ENCODE measurements at places on chromosomes 7 and 10.

DNA sequence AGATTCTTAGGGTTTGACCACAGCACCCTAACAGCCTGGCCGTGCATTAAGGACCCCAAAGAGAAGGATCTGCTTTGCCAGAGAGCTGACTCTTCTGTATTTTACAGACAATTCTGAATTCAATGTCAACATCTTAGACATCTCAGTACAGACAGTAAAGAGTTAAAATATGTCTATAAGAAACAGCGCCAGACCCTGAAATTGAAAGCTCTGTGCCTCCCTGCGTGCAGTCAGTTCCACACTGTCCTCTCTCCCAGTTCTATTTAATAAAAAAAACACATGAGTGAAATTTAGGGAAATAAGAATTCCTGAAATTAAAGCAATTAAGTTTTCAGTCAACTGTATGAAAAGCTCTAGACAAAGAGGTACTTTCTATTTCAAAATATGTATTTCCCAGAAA lies 45.1 kb downstream of the MET start:
- DNase-seq, result no peak

DNA sequence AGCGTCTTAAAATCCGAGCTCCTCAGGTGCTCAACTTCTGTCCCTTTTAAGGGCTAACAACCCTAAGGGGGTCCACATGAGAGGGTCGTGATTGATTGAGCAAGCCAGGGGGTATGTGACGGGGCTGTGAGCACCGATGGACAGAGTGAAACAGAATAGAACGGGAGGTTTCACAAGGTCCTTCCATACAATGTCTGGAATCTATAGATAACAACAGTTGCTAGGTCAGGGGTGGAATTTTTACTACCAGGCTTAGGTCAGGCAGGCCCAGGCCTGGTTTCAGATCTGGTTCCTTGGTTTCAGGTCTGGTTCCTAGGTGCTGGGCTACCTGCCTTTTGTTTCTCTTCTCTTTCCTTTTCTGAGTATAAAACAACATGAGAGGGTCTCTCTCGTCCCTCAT lies 80.9 kb downstream of the PTN start:
- no peak for DNase-seq

DNA sequence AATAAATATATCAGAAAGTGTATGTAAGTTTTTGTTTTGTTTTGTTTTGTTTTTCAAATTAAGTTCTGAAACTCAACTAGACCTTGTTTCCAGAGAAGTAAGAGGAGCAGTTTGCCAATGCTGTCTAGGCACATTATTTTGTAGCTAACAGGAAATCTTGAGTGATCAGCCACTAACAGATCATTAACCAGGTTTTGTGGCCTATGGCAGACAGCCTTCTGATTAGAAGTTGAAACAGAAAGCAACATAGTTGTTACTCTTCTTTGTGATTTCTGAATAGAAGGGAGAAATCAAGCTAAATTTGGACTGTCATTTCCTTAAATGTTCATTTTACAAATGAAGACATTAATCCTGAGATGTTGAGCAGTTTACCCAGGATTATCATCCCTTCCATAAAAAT lies 142.6 kb downstream of the PLXDC2 start:
- DNase-seq, result no peak

GRCh38 chr7:80841423-80841955 lies 77.4 kb downstream of the SEMA3C start:
- DNase-seq, result no peak

DNA sequence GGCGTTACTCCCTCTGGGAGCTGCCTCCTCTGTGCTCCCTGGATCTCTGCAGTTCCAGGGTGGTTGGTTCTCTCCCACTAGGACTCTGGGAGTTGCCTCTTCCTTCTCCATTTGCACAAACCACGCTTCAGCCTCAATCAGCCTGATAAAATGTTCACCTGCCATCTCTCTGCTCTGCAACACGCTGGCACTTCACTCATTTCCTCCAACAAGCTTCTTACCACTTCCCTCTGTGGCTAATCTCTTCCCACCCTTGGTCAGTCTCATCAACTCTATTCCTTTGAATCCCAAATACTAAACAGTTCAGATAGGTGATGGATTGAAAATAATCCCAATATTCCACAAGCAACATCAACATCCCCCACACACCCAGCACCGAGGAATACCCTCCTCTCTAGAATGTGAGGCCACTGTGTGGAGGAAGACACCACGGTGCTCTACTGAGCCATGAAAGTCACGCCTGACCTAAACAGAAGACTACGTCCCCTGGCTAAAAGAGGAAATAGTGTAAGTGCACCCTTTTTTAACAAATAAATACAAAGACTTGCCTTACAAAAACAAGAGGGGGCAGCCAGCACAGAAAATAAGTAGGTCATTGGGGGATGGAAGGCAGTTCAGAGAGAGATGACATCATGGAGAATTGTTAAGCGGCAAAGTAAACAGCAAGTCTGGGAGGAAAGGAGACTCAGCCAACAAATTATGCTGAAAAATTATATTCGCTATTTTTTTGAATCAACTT lies 1.9 kb upstream of the FAM170B start:
- DNase-seq, result no peak

DNA sequence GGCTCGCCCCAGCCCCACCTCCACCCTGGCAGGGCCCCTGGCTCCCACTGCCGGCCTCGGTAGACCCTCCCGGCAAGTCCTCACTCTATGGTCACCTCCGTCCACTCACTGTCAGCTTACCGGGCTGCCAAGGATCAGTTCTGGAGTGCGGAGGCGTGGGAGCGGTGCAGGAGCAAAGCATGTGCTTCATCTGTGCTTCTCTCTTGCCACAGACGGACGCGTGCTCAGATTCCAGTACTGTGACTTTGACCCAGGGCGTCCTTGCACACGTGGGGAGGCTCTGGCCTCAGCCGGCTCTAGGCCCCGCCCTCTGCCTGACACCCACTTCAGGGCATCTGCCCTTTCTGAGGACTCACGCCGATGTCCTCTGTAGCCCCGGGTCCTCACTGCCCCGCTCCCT lies 547.5 kb upstream of the FOXK1 start:
- DNase-seq, result no peak

DNA sequence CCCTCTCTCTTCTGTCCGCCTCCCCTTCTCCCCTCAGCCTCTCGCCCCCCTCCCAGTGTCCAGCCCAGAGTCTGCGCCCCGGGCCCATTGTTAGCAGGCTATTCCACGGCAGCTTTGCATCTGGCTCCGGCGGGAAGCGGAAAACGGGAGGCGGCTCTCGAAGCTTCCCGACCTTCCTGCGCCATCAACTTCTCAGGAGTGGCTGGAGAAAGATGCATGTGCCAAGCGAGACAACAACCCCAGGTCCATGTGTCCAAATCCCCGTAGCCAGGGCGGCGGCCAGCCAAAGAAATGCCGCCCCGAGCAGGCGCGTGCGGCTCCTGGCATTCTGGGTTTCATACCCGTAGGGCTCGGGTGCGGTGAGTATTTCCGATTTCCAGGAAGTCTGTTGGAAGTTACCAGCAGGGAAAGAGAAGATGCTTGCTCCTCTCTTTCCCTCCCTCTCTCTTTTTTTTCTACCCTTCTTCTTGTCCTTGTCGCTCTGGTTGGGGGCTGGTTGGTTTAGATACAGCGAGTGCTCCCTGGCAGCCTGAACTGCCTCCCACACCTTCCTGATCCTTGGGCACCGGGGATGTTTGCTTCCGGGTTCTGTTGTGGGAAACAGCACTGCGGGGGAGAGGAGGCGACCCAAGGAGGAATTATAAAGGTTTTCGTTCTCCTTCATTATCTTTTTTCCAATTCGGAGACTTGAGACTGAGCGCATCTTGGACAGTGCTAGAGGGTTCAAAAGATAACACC lies 1.2 kb upstream of the HOXA2 start:
- DNase-seq, result no peak

DNA sequence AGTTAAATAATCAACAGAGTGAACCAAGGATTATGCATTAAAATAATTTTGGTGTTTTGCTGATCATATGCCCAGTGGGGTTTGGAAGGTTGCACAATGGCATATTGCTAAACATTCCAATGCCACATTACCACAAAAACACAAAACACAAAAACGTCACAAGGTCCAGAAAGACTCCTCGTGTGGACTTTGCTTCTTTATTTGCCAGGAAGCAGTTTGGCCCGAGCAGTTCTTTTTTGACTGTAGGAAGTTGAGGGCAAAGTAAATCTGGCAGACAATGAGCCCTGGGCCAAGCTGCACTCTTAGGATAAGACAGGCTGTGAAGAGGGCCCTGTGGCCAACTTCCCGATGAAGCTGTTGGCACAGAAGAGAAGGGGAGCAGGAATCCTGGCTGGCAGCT lies 39.2 kb upstream of the SLC35B4 start:
- no peak for DNase-seq

DNA sequence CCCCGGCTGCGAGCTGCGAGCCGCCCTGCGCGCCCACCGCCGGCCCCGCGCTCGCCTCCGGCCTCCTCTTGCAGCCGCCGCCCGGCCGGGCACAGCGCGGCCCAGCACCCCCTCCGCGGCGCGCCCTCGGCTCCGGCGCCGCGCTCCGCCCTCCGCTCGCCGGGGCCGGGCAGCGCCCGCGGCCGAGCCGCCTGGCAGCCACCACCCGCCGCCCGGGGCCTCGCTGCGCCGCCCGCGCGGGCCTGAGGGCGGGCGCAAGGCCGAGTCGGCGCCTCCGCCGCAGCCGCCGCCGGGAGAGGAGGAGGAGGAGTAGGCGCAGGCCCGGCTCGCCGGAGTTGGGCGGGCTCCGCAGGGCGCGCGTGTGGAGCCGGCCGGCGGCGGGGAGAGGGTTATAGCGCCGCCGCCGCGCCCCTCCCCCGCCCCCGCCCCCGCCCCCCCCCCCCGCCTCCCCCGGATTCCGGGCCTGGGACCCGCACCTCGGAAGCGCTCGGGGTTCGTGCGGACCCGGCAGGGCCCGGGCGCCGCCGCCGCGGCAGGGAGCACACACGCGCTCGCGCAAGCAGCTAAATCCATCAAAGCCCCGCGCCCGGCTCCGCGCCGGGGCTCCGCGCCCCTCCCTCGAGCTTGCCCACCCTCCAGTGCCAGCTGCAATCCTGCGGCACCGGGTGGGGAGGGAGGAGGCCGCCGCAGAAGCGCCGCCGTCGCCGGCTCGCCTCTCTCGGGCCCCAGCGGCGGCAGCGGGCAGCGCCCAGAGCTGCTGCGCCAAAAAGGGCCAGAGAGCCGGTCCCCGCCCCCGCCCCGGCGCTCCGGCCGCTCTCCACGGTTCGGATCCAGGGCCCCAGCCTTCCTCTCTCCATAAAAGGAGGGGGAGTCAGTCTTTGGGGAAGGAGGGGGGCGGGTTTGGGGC lies at the start of gene PDGFA:
TSS of gene PDGFA (minus strand) at position 363 of the 907 bp plus-strand sequence. CDS start 845 bp downstream, outside the sequence.
- no peak for DNase-seq

GRCh38 chr7:146355216-146355615 lies 238.6 kb downstream of the CNTNAP2 start:
- no peak for DNase-seq

- no peak for DNase-seq
These were observed 36.6 kb downstream of the TCF7L2 start for GRCh38 chr10:112986544-112987190.

Measured in activated CD8-positive, alpha-beta memory T cell treated with anti-CD3 and anti-CD28 coated beads for 48 hours (primary cell).